ENCODE measurements at places on chromosomes 2 and 18.

- DNase-seq, result no peak
Measured at GRCh38 chr2:139217641-139218040, 437.5 kb upstream of the NXPH2 start.

DNA sequence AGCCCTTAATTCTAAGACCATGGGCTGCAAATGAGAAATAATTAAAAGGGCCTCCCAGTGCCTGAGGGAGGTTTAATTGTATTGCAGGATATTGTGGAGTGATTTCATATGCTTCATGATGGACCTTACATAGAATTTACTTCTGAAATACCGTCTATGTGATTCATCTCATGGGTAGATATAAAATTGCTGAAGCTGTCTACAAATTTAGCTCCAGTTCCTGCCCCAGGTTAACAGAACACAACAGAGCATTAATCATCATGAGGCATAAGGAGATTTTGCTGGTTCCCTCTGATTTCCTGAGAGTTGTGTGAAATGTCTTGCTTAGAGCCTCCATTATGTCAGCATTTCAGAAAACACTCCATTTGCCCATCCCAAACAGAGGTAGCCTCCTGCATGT is 770 bp downstream of the UPP2 start:
- DNase-seq, result no peak

DNA sequence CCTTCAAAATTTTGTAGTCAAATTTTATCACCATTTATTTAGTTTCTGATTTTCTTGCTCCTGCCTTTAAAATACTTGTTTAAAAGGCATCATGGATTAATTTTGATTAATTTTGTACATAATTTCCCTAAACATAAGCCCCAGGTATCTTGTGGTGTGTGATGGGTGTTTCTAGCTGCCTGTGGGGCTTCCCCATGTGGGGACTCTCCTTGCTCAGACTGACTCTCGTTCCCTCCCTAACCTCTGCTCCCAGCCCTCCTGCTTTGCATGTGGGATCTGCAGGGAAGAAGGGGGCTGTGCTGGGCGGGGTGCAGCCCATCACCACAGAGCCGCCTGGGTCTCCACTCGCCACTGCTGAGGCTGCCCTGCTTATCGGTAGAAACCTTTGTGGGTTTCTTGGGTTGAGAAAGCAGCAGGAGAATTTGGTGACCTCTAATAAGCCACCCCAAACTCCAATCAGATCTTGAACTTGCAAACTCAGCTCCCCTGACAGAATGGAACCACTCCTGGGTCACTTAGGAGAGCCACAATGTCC is 72.5 kb downstream of the MRPS9 start:
- no peak for DNase-seq

- no peak for DNase-seq
Measured at GRCh38 chr2:8426550-8426949, 255.3 kb upstream of the ID2 start.

- DNase-seq, result no peak
Measured at GRCh38 chr2:43309935-43310334, 83.5 kb upstream of the ZFP36L2 start.

DNA sequence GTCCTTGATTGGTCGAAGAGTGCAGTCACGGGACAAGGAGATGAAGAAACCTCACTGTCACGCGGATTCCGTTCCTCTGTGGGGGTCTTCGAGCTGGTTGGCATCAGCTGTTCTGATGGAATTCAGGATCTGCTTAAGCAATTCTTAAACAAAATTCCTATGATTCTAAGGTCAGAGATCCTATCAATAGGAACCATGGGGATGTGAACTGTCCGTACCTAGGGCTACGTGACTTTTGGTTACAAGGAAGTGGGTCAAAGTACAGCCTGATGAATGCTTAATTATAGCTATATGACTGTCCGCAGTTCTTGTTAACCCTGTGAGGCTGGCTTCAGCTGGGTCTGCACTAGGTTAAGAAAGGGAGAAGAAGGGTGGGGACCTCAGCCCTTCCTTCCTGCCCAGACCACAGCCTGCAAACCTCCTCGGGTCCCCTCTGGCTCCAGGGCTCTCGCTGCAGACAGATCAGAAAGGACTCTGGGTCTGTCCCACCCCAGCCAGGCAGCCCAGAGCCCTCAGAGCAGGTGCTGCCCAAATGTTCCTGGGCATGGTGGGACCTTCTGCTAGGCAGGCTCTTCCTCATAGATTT is 44.2 kb upstream of the TAF1B start:
- DNase-seq, result no peak

DNA sequence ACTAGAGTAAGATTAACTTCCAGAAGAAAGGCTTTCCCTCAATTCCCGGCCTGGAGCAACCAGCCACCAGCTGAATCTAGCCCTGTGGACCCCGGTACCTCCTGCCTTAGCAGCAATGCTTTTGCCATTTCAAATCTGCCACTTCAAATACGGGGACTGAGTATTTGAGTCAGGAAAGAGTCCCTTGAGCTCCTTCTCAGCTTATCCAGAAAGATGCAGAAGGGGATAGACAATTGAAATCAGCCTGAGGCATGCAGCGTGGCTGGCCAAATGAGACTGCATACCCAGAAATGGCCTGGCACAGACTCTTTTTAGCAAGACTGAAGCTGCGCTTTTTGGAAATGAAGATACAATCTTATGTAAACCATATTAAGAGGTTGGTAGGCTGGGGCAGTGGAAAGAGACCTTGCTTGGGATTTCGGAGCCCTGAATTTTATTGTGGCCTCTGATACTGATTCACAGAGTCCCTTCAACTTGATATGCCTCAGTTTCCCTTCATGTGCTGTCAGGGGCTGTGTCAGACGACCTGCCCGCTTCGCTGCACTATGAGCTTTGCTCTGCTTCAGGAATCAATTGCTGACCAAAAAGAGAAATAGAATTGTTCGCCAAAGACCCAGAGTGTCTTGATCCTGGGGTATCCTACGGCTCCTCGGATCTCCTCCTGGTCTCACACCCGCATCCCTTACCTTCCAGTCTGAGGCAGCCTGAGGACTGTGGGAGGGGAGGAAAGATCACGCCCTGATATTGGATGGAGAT is 1.0 kb downstream of the MATN3 start:
- no peak for DNase-seq
